Left colon (tissue), 2 donors: ENCODE measurements at places on chromosomes 13 and 19.

DNA sequence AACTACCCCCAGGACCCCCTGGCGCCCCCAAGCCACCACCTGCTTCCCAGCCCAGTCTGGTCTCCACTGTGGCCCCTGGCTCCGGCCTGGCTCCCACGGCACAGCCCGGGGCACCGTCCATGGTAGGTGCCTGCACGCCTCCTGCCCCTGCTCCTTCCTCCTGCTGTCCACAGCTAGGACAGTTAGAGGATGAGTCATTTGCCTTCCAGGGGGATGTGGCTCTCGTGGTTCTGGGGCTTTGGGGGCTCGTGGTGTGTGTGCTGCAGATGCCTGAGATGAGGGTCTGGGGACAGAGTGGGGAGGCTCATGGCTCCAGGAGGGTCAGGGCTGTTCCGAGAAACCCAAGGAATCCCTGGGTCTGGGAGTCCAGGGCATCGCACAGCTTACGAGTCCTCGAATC lies 12.7 kb downstream of the MED25 start:
- no peak for DNase-seq

DNA sequence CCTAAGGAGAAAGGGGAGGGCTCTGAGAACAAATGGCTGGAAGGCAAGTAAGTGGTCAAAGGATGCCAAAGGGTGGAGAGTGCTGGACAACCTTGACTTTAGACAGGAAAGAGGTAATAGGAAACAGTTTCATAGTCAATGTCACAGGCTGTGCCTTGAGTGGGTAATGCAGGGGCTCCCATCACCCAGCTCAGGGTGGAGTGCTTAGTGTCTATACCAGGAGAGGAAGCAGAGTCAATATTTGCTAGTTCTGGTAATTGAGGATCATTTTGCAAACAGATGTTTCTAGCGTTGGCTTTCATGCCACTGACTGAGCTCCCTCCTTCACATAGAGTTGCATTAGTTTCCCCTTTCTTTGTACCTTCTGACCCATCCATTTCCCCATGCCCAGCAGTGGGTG lies 64.6 kb upstream of the KL start:
- DNase-seq: no peak

GRCh38 chr13:111396457-111396856 lies 76.0 kb downstream of the TEX29 start:
- DNase-seq: no peak

DNA sequence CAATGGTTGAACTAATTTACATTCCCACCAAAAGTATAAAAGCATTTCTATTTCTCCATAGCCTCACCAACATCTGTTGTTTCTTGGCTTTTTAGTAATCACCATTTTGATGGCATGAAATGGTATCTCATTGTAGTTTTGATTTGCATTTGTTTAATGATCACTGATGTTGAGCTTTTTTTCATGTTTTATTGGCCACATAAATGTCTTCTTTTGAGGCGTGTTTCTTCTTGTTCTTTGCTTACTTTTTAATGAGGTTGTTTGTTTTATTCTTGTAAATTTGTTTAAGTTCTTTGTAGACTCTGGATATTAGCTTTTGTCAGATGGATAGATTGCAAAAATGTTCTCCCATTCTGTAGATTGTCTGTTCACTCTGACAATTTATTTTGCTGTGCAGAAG lies 28.2 kb downstream of the ZNF714 start:
- no peak for DNase-seq

GRCh38 chr19:662207-662961 lies 630 bp downstream of the RNF126 start:
- DNase-seq: peak; percentile 82

- DNase-seq: no peak
These were observed 2.4 kb upstream of the CHERP start for GRCh38 chr19:16544473-16545231.

DNA sequence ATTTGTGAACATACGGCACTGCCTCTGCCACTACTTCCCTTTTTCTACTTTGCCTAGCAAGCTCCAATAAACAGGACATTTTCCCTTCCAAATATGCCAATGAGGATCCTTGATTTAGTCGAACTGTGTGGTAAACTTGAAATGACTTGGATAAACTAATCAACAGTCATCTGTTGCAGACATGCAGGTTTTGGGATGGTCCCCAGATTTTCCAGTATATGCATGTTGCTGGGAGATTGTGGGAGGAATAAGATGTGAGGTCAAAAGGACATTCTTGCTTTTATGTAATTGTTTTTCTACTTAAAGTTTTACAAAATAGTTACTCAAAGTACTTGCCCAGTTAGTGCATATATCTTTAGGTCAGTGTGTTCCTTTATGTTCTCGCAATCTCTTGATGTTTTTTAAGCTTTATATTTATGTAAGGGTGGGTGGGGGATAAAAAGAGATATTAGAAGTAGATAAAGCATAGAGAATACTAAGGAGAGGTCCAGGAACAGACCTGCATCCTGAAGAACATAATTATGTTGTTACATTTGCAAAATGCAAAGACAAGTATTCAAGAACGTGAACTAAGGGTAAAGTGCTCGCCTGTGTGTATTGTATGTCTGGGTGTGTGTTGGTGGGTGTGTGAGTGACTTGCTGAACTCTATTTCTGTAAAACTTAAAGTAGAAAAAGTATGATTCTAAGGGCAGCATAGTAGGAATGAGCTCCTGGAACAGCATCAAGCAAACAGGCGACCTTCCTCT lies 88.4 kb upstream of the OXGR1 start:
- no peak for DNase-seq

DNA sequence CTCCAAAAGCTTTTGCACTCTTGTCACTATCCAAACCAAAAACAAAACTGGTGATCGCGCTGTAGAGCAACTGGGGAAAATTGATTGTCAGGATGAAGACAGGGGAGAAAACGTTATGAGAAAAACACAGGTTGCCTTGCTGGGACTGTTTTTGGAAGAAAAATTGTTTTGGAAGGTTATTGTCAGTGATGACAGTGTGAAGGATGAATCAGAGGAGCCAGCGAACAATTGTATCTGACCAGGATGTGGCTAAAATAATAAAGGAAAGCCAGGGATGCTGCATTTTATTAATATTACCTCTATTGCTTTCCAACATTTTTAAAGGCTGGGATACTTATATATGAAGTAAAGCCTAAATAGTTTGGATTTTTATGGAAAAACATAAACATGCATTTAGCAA lies 334.0 kb downstream of the SPRY2 start:
- no peak for DNase-seq

GRCh38 chr19:56159009-56159559 lies 16.7 kb upstream of the GALP start:
- DNase-seq: no peak

GRCh38 chr19:42480335-42481095 lies 37.8 kb upstream of the CXCL17 start:
- no peak for DNase-seq

- no peak for DNase-seq
These were observed 199.6 kb upstream of the IRS2 start for GRCh38 chr13:109985871-109986450.

DNA sequence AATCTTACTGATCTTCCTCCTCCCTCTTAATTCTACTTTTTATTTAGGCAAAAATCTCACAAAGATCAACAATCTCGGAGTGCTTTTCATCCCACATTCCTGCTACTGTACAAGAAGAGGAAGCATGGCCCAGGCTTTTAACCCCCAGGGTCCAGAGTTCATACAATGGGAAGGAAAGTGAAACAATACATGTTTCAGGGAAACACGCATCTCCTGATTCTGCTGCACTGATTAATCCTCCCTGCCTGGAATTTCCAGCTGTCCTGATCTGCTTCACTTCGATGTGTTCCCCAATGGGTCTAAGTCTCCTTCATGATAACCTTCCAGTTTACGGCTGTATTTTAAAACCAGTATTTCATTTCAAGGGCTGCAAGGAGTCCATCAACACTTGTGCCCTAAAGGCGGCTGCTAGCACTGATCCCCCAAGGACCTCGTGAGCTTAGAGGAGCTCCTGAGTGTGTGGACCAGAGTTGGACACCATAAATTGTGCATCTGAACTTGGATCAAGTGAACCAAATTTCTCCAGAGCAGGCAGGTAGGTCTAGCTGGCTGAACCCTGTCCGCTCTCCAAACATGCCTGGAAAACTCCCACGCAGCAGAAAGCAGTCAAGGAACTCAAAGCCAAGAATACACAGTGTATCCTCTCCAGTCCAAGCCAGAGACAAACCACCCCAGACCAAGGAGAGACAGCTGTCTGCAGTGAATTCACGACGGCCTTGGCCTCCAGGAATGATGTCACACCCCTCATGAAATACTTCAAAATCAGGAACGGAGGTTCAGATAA lies 44.3 kb downstream of the COL4A1 start:
- no peak for DNase-seq

DNA sequence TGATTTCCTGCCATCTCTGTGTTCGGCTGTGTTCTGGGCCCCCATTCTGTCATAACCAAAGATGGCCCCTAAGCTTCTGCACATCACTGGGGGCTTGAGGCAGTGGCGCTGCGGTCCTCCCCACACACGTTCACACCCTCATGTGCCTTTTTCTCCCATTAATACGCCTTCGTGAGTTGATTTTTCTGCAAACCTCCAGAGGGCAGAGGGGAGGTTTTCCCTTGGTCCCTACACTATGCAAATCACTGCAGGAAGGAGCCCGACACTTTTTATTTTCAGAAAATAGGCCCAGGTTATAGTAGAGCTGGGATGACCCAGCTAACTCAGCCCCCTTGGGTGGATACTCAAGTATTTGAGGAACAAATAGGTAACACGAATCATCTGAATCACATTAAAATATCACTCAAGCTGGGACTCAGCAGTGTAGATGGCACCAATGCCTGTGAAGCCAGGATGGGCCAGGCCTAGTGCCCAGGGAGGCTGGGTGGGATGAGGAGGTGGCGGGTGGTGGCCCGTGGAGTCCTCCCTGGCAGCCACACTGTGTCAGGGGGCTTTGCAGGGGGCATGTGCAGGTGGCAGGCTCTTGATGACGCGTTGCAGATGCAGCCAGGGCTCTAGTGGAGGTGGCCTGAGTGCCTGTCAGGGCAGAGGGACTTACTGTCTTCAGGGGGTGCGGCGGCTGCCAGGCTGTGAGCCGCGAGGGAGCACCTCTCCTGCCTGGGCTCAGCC lies 234.3 kb downstream of the TEX29 start:
- DNase-seq: peak; percentile 16

DNA sequence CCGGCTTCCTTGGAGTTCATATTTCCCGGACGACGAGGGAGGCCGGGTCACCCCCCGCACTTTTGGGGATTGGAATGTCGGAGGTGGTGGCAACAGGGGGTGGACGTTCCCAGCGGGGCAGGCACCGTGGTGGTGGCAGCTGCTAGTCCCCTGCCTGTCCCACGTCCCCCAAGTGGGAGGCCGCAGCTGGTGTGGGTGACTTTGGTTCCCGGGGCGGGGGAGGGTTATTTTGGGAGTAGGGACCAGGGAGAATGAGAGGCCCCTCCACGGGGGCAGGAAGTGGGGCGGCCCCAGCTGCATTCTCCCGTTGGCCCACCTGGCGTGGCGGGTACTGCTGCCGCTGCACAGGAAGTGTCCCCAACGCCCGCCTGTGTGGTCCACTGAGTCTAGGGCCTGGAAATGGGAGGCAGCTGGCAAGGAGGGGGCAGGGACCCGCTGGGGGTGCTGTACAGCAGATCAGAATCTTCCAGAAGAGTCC lies 11.1 kb upstream of the PLIN3 start:
- DNase-seq: no peak

- peak; percentile 88 for DNase-seq
These were observed 4.5 kb downstream of the TPRX2 start for GRCh38 chr19:47863514-47863936.

- DNase-seq: no peak
These were observed 1.0 kb upstream of the SLC7A10 start for GRCh38 chr19:33226550-33227241.

DNA sequence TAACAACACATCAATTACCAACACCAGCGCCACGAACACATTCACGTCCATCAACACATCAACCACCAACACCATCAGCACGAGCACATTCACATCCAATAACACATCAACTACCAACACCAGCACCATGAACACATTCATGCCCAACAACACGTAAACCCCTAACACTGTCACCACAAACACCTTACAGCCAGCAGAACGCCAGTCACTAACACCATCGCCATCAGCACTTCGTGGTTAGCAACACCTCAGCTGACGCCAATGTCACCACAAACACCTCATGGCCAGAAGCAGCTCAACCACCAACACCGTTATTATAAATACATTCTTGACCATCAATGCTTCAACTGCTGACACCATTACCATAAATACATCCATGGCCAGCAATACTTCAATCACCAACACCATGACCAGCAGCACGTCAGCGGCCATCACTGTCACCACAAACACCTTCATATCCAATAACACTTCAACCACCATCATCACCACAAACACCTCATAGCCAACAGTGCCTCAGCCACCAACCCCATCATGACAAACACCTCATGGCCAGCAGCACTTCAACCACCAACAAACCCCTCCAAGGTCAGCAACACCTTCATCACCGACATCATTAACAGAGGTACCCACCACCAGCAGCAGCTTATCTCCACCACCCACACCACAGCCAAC lies 9.4 kb downstream of the FCER2 start:
- no peak for DNase-seq

GRCh38 chr19:15328312-15328711 lies 4.0 kb downstream of the BRD4 start:
- no peak for DNase-seq

GRCh38 chr13:34207872-34208271 lies 389.9 kb downstream of the RFC3 start:
- no peak for DNase-seq

GRCh38 chr13:50842251-50842989 lies 1.1 kb downstream of the DLEU7 start:
- no peak for DNase-seq

- DNase-seq: no peak
These were observed 751 bp upstream of the NTN5 start for GRCh38 chr19:48673436-48674100.

GRCh38 chr13:27973291-27973690 lies 4.2 kb upstream of the CDX2 start:
- DNase-seq: peak; percentile 34

DNA sequence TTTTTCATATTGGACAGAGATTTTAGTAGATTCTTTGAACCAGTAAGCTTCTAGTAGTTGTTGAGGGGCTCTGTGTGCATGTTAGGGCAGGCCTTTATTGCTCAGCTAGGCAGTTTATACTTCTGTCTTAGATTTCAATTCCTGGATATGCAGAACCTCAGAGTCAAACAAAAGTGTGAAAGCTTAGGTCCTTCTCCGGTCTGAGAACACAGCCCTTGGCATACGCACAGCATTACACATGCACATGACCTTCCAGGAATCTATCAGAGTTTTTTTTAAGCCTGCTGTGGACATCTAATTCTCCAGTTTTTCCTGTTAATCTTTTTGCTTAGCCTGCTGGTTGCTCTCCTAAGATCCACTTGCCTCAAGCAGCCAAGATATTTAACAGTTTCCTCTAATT lies 77.9 kb upstream of the KL start:
- DNase-seq: no peak

GRCh38 chr19:12985049-12985776 lies 10.1 kb upstream of the NFIX start:
- DNase-seq: peak; percentile 94
